Tracheal epithelial cell (primary cell): ENCODE measurements at places on chromosomes 3 and 15. TPM values are rescaled to one million over a fixed set of nuclear protein-coding genes. Genes with fewer than 3 reads are reported as not detected.

AGTR1 gene
- total RNA-seq: not detected in 2 replicates

MELTF gene
- 4.0 and 31.8 TPM in 2 replicates for total RNA-seq

RHCG gene
- total RNA-seq: 196 and 310 TPM in 2 replicates

BSN gene
- under 0.01 TPM in 1 of 2 replicates, not detected in the other for total RNA-seq

PLOD2 gene
- total RNA-seq: 24.9 and 152 TPM in 2 replicates

SLC22A14 gene
- total RNA-seq: under 0.01 TPM in 1 of 2 replicates, not detected in the other

DOCK3 gene
- total RNA-seq: under 0.01 and 0.24 TPM in 2 replicates

HIGD2B gene
- total RNA-seq: not detected in 2 replicates

COL8A1 gene
- total RNA-seq: 3.8 and 41.4 TPM in 2 replicates

ALDH1L1 gene
- total RNA-seq: 0.72 and 5.5 TPM in 2 replicates

ATP13A5 gene
- not detected in 2 replicates for total RNA-seq

ROPN1 gene
- total RNA-seq: not detected in 2 replicates

TMIE gene
- total RNA-seq: 0.24 and 0.85 TPM in 2 replicates

CSPG4 gene
- total RNA-seq: 2.1 and 22.7 TPM in 2 replicates

SLC4A7 gene
- total RNA-seq: 81.6 and 92.8 TPM in 2 replicates

GOLGA6D gene
- not detected in 2 replicates for total RNA-seq

PLD1 gene
- 11.1 and 23.0 TPM in 2 replicates for total RNA-seq

RTP3 gene
- total RNA-seq: not detected in 2 replicates

MINAR1 gene
- total RNA-seq: 0.24 and 0.64 TPM in 2 replicates

CCRL2 gene
- 0.24 TPM in 1 of 2 replicates, not detected in the other for total RNA-seq

FMN1 gene
- total RNA-seq: 0.48 and 1.9 TPM in 2 replicates

PIAS1 gene
- 11.3 and 13.2 TPM in 2 replicates for total RNA-seq

CCR3 gene
- not detected in 2 replicates for total RNA-seq

OR5K3 gene
- total RNA-seq: not detected in 2 replicates

MESP2 gene
- total RNA-seq: 0.48 and 1.3 TPM in 2 replicates

LXN gene
- 3.9 and 4.0 TPM in 2 replicates for total RNA-seq

CATSPER2 gene
- total RNA-seq: 0.85 and 3.6 TPM in 2 replicates

FGF12 gene
- 0.24 TPM in 1 of 2 replicates, not detected in the other for total RNA-seq

HGD gene
- total RNA-seq: 3.4 TPM in 1 of 2 replicates, not detected in the other
